ENCODE measurements at places on chromosomes 12 and 14.

GRCh38 chr12:4506870-4507269 is 31.8 kb upstream of the RAD51AP1 start:
- DNase-seq, result no peak

DNA sequence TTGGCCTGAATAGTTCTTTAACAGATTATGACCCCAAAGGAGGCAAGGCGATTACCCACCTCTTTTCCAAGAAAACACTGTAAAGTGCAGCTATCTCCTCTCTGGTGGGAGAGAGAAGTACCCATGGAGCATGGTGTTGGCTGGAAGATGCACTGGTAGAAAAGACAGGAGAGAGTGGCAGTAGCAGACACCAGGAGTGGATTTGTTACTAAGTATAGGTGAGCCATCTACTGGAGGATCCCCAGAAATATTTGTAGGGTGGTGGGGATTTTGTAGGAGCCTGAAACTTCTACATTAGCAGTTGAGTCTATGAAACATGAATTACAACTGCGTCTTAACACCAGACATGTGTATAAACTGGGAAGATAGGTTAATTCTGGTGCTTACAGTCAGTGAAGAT is 148.0 kb downstream of the SLC38A4 start:
- DNase-seq, result peak; percentile 63

GRCh38 chr12:109720152-109720856 is 6.7 kb downstream of the FAM222A start:
- no peak for DNase-seq

DNA sequence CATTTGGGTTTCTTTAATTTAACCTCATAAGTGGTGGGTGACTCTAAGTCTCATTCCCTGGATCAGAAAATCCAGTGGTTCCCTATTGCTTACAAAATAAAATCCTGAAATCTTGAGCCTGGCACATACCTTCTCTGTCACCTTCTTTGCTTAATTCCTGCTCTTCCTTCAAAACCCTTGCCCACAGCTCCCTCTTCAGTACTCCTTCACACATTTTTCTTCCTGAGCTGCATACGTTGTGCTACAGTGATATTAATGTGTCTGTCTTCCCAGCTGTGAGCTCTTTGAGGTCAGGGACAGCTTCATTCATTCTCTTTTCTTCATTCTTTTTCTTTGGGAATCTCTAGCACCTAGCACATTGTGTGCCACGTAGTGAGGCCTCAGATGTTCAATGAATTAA is 9.5 kb downstream of the TSPAN11 start:
- peak; percentile 40 for DNase-seq

DNA sequence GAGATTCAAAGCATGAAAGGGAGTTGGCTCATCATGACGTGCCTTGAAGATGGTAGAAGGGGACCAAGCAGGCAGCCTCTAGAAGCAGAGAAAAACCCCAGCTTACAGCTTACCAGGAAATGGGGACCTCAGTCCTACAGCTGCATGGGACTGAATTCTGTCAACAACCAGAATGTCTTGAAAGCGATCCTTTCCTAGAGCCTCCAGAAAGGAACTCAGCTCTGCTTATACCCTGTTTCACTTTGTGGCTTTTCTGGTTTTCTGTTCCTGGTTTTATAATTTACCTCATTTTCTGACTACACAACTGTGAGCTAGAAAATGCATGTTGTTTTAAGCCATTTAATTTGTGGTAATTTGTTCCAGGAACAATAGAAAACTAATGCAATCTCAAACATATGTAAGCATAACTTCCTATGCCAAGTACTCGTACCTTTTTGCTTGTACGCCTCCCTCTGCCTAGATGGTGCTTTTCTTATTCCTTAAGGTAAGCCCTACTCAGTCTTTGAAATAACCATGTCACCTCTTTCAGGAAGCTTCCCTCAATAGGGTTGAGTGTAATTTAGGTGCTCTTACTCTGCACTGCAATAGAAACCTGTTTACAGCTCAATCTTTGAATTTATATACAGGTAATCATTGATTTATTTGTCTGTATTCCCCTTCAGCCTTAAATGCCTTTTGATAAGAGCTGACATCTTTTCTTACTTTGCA is 348.8 kb downstream of the TMEM117 start:
- DNase-seq, result no peak

GRCh38 chr12:57214398-57214781 is 2.2 kb upstream of the NXPH4 start:
- DNase-seq, result peak; percentile 91

GRCh38 chr12:124481257-124481750 is 86.1 kb downstream of the NCOR2 start:
- DNase-seq, result no peak

GRCh38 chr14:84686550-84686949 is 843.4 kb upstream of the FLRT2 start:
- no peak for DNase-seq

- DNase-seq, result no peak
Observed at GRCh38 chr14:74510959-74511409, 17.4 kb downstream of the ISCA2 start.

GRCh38 chr14:63435838-63436237 is 107.3 kb downstream of the PPP2R5E start:
- no peak for DNase-seq

- no peak for DNase-seq
Observed at GRCh38 chr12:124625867-124626675, 58.7 kb upstream of the NCOR2 start.

DNA sequence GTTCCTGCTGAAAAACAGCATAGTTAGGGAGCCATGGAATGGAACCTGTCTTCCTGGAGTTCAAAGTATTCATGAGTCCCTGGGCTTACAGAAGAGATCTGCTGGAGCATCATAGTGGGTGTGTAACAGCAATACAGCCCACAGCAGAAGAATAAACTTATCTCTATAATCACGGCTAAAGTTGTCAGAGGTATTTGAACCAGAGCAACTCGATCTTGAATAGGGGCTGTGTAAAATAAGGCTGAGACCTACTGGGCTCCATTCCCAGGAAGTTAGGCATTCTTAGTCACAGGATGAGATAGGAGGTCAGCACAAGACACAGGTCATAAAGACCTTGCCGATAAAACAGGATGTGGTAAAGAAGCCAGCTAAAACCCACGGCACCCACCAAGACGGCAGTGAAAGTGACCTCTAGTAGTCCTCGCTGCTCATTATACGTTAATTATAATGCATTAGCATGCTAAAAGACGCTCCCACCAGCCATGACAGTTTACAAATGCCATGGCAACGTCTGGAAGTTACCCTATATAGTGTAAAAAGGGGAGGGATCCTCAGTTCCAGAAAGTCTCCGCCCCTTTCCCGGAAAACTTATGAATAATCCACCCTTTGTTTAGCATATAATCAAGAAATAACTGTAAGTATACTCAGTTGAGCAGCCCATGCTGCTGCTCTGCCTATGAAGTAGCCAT is 223.4 kb downstream of the PCNX1 start:
- no peak for DNase-seq

DNA sequence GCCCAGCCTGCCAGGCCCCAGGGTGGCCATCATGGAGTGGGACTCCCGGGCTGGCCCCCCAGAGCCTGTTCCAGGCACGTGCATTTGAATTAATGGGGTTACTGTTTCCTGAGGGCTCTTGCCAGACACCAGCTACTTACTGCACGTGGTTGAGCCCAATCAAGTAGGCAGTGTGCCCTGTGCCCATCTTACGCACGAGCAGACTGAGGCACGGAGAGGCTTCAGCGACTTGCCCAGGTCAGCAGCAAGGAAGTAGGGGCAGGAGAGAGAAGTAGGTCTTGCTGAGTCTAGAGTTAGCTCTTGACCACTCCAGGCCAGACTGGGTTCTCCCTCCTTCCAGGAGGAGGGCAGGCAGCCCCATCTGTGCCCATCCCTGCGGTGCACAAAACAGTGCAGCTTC is 67.7 kb downstream of the DIO3 start:
- no peak for DNase-seq

GRCh38 chr14:24080142-24080530 is 8.8 kb downstream of the CPNE6 start:
- DNase-seq, result no peak

DNA sequence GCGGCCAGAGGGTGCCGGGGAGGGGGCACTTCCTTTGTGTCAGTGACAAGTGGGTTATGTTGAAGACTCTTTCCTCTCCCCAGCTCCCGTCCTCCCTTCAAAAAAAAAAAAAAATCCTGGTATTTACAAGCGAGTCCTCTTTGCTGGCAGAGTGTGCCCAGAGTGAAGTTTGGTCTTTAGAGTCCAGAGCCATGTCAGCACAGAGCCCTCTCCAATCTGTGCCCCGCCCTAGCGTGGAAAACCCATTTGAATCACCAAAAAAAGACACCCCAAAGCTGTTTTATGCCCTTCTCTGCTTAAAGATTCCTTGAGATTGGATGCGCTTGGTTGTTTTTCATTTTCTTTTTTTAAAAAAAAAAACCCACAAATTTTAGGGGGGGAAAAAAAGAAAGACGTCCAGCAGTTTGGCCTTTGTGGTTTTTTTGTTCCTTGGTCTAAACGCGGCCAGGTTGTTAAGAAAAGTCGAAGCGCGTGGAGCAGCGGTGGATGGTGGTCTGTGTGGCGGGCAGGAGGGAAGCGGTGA is 3.3 kb downstream of the NKX2-1 start:
- DNase-seq, result peak; percentile 50

DNA sequence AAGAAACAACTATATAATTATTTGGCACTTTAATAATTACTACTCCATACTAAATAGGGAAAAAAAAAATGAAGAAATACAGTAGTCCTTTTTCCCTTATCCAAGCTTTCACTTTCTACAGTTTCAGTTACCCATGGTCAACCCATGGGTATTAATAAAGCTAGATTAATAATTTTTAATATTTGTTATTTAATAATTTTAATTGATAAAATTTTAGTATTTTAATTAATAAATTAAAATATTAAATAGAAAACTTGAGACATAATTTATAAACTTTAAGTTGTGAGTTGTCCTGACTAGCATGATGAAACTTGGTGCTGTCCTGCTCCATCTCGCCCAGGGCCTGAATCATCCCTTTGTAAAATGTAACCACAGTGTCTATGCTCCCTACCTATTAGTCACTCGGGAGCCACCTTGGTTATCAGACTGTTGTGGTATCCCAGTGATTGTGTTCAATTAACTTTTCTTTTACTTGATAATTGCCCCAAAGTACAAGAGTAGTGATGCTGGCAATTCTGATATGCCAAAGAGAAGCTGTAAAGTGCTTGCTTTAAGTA is 71.8 kb downstream of the PAWR start:
- DNase-seq, result no peak

DNA sequence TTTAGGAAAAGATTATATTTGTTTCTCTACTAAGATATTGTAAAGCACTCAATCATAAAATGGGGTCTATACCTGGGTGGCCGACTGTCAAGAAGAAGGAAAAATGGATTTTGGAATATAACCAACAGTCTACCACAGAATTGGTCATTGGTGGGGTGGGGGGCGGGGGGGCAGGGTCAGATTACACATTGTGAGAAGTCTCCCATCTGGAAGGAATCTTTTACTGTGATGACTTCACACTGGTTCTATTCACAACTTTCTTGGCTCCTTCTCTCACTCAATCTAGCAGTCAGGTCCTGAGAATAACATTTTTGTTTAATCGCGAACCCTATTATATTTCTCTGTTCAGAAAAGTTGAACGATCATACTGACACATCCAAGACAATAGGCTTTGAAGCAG is 8.7 kb upstream of the CLEC4E start:
- no peak for DNase-seq

- no peak for DNase-seq
Observed at GRCh38 chr14:58964598-58964928, 223.9 kb upstream of the DAAM1 start.

DNA sequence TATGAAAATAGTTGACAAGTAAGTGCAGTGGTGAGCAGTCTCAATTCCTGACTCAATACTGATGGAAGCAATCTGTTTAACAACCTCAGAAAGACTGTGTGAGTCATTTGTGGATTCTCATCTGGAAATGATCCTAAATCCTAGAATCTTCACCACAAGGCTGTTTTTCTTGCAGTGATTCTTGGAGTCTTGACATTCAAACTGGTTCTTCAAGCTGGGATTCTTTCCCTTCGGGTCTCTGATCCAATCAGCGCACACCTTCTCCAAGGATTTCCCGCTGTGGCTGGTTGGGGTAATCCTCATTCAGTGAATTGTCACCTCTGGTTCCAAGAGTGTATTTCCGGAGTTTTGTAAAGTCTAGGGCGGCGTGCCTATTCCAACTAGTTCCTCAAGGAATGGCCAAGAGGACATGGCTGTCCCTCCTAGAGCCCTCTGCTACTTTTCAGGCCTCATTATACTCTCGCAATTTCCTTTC is 37.7 kb upstream of the FOXJ2 start:
- no peak for DNase-seq

DNA sequence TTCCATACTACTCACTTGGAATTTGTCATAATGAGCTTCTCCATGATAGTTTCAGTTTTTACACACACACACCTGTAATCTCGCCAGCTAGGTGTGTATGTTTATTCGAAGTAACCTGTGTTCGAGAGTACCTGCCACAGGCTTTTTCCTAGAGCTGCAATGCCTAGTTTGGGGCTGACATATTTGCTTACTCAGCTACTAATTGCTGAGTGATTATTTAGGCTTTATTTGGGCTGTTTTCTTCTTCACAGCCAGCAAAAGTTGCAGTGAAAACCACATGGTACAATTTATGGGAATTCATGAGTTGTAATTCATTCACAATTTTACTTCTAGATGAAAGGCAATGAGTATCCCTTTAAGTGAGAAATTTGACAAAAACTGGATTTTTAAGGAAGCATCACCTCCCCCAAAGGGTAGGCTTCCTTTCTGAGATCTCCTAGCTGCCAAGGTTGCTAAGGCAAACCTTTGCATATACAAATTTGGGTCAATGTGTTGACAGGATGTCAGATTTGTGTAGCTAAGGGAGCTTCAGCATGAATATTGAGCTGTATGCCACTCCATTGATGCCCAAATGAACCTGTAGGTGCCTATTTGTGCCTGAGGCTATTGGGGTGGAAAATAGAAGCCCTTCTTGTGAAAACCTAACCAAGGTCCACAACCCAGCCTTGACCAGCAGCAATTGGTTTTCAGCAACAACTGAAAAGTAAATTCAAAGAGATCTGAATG is 108.7 kb upstream of the OTX2 start:
- no peak for DNase-seq

DNA sequence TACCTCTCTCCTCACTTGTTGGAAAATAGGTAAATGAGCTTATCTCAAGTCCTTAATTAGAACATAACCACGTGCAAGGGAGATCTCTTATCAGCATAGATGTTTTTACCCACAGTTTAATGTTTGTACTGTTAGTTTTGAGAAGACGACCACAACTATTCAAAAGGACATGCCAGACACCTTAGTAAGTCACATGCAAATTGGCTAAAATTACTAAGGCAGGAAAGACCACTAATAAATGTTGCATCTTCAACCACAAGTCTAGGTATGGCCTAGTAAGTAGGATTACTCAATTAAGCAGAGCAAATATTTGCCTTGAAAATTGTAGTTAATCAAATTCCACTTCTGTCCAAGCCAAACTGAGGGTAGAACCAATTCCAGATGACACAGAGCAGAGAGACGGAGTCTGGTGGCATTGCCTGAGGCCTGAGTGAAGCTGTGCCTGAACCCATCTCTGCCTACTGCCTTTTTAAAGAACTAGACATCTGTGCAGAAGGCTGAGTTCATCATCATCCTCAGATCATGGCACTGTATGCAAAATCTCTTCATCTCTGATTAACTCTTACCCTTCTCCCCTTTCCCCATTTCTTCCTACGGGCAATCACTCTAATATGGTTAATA is 29.7 kb upstream of the CHST11 start:
- no peak for DNase-seq

GRCh38 chr12:124497039-124497438 is 70.4 kb downstream of the NCOR2 start:
- no peak for DNase-seq

GRCh38 chr12:124517260-124518050 is 50.0 kb downstream of the NCOR2 start:
- DNase-seq, result peak; percentile 75

Measured in DMS53 (cell line).